Stimulated activated CD8-positive, alpha-beta memory T cell treated with anti-CD3 and anti-CD28 coated beads, Interleukin-2, amount 100 ng/mL, for 1 hour (primary cell): ENCODE measurements at places on chromosomes 12 and 14.
A peak's percentile ranks its signal among the peaks of the same experiment; 100 is the strongest.

DNA sequence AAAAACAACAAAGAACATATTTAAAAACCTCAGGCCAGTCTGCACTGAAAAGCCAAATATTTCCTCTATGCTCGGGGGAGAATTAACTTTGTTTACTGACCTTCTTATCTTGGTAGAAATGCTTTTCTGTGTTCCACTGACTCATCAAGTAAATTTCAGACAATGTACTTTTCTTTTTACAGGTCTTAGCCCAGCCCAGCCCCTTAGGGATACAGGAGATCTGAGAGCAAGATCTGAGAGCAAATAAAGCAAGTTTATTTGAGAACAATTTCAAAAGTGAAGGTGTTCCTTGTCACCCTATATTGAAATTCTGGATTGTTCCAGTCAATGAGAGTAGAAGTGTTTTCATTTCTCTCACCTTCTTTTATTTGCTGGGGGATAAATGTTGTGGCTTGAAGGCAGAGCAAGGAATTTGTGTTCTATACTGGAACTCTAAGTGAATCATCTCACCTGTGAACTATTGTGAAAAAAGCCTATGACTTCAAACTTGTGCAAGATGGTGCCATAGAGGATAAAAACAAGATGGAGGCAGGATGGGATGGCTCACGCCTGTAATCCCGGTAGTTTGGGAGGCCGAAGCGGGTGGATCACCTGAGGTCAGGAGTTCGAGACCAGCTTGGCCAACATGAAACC, 7.9 kb upstream of the GPRC5A start:
- no peak for DNase-seq

DNA sequence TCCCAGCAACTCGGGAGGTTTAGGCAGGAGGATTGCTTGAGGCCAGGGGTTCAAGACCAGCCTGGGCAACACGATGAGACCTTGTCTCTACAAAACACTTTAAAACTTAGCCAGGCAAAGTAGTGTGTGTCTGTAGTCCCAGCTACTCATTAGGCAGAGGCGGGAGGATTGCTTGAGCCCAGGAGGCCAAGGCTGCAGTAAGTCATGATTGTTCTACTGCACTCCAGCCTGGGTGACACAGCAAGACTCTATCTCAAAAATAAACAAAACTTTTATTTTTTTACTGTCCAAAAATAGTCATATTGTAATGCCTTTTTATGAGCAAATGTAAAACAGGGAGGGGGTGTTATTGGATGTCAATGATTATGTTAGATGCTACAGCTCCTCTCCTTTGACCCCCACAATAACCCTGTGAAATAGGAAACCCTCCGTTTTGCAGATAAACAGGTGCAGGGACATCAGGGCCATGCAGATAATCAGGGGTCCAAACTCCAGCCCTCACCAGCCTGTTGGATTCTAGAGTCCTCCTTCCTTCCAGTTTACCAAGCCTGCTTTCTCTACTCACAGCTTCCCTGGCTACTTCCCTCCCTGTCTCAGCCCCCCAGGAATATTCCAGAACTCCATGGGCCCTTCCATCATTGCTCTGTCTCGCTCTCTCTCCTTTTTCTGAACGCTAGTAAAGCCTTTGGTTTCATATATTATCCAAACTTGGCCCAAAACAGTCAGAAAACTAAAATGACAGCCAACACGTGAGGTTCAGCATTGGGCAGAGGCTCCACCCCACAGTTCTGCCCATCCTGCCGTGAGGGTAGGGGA, 5.9 kb upstream of the FBLN5 start:
- no peak for DNase-seq

DNA sequence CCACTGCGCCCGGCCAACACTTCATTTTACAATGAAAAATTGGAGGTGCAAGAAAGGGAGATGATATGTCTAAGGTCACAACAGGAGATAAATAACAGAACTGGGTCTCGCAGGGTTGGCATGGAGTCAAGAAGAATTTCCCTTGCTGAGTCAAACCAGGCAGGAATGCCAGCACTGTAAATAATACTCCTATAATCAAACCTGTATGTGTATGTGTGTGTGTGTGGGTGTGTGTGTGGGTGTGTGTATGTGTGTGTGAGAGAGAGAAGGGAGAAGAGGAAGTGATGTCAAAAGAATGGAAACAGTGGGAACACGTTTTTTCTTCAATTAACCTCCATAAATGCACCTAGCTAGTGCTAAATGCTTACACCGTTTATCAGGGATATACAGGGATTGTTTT, 70.4 kb downstream of the TMEM116 start:
- no peak for DNase-seq

DNA sequence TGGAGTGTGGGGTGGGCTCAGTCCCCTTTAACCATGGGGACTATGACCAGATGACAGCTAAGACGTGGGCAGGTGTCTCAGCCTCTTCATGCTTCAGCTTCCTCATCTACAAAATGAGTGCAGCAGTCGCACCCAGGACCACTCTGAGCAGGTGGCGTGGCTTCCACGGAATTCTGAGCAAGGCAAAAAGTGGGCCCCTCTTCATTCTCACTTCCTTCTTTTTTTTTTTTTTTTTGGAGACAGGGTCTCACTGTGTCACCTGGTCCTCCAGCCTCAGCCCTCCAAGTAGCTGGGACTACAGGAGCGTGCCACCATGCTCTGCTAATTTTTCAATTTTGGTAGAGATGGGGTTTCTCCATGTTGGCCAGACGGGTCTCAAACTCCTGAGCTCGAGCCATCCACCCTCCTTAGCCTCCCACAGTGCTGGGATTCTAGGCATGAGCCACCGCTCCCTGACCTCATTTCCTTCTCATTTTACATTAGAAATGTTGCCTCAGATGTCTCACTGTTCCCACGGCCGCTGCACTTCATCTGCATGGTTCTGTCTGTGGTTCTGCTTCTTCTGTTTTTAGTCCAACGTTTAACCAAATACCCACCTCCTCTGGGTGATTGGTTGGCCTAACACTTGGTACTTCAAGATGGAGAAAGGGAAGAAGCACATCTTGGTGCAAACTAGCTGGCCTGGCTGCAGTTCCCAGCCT, 41.3 kb upstream of the BCL7A start:
- no peak for DNase-seq

DNA sequence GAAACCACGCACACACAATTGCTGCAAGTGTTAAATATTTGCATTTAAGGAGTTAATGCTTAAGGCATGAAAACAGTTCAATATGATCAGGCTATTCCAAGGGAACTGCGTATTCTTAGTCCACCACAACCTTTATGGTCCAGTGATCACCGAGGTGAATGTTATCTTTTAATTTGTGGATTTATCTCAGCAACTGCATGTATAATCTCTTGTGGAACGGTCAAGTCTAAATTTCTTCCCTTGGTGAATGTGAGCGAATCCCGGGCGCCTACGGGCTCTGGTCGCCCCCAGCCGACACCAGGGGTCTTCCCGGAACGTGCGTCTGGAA, 999 bp upstream of the AK7 start:
- no peak for DNase-seq

- DNase-seq: peak; percentile 61
These were observed 108.9 kb upstream of the PLEKHG7 start for GRCh38 chr12:92593734-92594402.
